ENCODE measurements at places on chromosomes 1 and 21.

- DNase-seq: no peak
Measured at GRCh38 chr1:201364808-201365105, 12.7 kb downstream of the TNNT2 start.

- no peak for DNase-seq
Measured at GRCh38 chr1:48591181-48591580, 119.2 kb upstream of the SPATA6 start.

GRCh38 chr1:27071049-27071416 is 58.4 kb upstream of the TENT5B start:
- no peak for DNase-seq

GRCh38 chr1:54290506-54291184 is 90.7 kb downstream of the MRPL37 start:
- DNase-seq: no peak

DNA sequence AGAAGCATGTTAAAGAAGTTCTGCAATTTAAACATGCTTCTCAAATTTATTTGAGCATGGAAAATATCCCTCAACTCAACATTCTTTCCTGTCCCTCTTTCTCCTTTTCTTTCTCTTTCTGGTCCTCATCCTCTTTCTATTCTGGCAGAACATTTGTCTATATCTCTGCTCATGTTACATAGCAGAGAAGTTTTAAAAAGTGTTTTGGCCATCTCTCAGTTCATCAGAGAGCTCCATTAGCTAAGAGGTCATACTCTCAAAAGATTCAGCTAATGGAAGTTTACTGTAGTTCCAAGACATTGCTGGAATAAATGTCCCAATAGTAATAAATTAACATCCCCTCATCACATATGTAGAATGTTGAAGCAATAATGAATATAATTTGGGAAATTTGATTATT is 53.5 kb downstream of the XCL2 start:
- no peak for DNase-seq

- no peak for DNase-seq
Measured at GRCh38 chr1:248858096-248858890, 592 bp downstream of the ZNF692 start.

GRCh38 chr1:24424207-24424606 is 8.6 kb downstream of the NIPAL3 start:
- DNase-seq: no peak

All from astrocyte of the cerebellum (primary cell).